Left renal pelvis (tissue), 4 donors: ENCODE measurements at places on chromosomes 5 and 9.

- no peak for DNase-seq
These were observed 36.9 kb downstream of the G3BP1 start for GRCh38 chr5:151808451-151809169.

GRCh38 chr5:111135946-111136345 lies 43.8 kb downstream of the WDR36 start:
- no peak for DNase-seq

- DNase-seq, result no peak
These were observed 25.5 kb upstream of the RUSC2 start for GRCh38 chr9:35464141-35465025.

- DNase-seq, result no peak
These were observed 1.1 kb downstream of the ECM2 start for GRCh38 chr9:92534674-92535073.

- no peak for DNase-seq
These were observed 16.4 kb upstream of the OMD start for GRCh38 chr9:92440751-92441046.

DNA sequence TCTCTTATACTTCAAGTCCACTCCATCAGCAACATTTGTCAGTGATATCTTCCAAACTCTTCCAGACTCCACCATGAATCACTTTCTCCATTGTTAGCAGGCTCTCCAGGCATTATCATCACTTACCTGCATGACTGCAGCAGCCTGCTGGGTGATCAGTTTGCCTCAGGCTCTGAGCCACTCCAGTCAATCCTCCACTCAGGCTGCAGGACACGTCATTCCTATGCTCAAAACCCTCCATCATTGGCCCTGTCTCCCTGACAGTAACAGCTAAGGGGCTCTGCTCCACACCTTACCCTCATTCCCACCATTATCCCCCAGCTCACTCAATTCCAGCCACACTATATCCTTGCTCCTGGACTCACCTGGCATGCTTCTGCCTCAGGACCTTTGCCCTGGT lies 10.7 kb downstream of the DIRAS2 start:
- DNase-seq, result no peak

GRCh38 chr5:39219437-39219836 lies at the start of gene FYB1:
FYB1 (minus strand) TSS chr5:39219563; CDS start chr5:39202960, 16,603 bp downstream.
- no peak for DNase-seq

- DNase-seq, result no peak
These were observed 20.3 kb downstream of the SLC36A3 start for GRCh38 chr5:151283120-151283825.

DNA sequence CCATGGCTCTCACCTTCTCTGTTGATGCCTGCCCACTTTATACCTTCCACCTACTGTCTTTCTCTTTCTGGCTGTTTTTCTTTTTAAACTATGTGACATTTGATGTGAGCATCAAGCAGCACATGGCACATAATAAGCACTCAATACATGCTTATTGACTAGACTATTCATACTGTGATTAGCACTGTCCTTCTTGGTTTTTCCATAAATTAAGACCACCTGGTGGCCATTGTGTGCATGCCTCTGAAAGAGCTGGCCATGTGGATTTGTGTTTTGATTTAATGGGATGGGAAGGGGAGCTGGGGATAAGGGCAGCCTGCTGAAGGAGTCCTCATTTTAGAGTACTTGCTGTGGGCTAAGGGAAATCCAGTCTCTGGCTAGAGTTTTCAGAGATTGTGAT lies 79.4 kb downstream of the ARHGEF28 start:
- no peak for DNase-seq

- DNase-seq, result no peak
These were observed 33.7 kb upstream of the ITGA1 start for GRCh38 chr5:52754051-52754450.

GRCh38 chr5:39623291-39623865 lies 198.6 kb upstream of the DAB2 start:
- DNase-seq, result no peak

DNA sequence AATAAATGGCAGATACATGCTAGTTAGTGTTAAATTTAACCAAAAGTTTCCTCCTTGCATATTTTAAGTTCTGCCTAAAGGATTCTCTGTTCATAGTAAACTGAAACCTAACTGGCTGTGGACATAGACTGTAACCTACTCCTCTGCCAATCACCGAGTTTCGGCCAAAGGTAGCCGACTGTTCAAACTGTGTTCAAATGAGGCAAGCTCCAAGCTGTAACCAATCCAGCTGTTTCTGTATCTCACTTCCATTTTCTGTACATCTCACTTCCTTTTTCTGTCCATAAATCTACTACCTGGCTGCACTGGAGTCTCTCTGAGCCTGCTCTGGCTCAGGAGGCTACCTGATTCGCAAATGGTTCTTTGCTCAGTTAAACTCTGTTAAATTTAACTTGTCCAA lies 44.1 kb downstream of the KCNV2 start:
- no peak for DNase-seq

- DNase-seq, result no peak
These were observed 2208.1 kb upstream of the WWC1 start for GRCh38 chr5:166083183-166083959.

DNA sequence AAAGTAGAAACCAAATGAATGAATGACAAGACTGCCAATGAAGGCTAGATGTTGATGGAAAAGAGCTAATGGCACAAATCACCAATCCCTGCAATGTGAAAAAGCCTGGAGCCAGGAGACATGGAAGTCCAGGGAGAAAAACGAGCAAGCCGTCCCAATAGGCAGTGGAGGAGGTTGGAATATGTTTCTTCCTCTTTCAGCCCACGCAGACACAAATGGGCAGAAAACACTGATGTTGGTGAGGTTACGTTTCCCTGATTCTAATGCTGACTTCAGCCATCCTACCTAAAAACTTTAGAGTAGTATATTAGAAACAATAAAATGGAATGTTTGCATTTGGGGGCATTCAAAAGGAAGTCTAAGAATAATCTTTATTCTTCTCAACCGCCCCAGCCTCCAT lies 23.9 kb upstream of the KIF2A start:
- DNase-seq, result no peak

DNA sequence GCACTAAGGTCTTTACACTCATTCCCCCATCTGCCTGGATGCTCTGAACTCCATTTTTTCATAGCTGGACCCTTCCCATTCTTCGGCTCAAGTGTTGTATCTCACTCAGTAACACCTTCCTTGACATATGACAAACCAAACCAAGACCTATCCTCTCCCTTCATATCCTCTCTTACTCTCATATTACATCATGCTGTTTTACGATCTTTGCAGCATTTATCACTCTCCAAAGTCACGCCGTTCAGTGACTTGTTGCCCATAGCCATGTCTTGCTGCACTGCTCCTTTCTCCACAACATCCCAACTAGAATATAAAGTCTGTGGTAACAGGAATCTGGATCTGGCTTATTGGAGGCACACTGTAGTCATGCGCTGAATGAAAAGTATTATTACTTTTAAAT lies 923.6 kb upstream of the DMAC1 start:
- no peak for DNase-seq

DNA sequence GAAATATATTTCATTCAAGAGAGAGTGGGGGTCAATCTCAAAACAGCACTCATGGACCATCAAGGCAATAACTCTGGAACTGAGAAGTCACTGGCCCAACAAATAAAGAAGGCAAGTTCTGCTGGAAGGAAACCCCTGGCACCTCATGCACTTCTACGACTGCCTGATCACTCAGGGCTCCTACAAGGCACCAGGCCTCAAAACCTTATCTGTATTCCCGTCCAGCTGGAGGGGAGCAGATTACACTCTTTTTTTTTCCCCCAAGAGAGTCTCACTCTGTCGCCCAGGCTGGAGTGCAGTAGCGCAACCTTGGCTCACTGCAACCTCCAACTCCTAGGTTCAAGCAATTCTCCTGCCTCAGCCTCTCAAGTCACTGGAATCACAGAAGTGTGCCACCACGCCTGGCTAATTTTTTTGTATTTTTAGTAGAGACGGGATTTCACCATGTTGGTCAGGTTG lies 49.9 kb downstream of the P4HA2 start:
- no peak for DNase-seq

GRCh38 chr5:93596310-93596675 lies 13.3 kb downstream of the NR2F1 start:
- no peak for DNase-seq

GRCh38 chr5:147369742-147370374 lies 135.0 kb downstream of the STK32A start:
- DNase-seq, result no peak

GRCh38 chr9:129994882-129995281 lies 48.1 kb downstream of the FNBP1 start:
- no peak for DNase-seq

DNA sequence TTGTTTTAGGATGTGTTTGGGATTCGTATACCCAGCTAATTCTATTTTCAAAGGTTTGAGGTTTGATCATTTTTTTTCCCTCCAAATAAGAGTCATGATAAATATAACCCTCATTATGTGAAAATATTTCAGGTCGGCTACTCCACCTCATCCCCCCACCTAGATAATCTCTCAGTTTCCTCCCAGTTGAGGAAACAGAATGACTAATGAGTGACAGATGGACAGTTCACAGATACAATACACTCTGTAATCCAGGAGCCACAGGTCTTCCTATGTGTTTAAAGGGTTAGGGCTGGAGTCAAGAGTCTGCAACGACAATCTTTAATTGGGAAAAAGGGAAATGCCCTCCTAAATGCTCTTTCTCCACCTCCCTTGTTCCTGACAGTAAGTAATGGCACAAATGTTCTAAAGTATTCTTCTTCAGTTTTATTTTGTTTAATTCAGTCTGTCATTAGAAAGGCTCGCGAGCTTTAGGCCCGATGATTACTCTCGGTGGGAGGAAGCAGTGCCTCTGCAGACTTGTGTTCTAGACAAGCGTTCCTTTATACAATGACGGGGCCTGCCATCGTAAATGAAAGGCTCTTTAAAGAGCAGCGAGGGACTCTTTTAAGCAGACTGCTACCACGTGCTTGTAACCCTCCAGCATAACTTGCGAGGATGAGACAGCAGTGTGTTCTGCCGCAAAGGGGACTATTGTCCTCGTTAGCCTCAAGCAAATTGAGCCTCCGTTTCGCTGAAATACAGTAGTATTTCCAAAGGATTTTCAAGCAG lies 69.0 kb downstream of the MEF2C start:
- no peak for DNase-seq

DNA sequence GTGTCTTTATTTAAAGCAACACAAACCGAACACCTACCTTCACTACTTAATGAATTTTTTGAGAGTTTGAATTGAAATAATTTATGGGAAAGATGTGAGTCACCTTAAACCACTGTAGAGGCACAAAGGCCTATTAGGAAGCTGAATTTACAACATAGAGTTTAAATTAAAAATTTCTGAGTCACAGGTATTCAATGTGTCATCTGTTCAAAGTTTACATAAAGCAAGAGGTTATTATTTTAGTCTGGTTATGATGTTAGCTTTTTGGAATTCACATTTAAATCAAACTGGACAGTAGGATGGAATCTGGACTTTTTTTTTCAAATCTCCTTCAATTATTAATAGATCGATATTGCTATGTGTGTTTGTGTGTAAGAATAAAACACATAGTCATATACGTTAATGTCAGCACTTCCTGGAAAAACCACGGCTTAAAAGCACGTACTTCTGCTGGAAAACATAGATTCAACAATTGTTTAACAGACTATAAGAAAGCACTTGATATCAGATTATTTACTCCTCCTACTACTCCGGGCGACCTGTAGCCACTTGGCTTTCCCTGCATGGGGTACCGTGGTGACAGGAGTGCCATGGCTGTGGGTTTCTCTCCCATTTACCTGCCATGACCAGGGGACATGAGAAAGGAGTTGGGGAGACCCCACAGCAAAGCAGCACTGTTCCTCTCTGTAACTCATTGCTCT lies 638.6 kb downstream of the SEMA5A start:
- no peak for DNase-seq

DNA sequence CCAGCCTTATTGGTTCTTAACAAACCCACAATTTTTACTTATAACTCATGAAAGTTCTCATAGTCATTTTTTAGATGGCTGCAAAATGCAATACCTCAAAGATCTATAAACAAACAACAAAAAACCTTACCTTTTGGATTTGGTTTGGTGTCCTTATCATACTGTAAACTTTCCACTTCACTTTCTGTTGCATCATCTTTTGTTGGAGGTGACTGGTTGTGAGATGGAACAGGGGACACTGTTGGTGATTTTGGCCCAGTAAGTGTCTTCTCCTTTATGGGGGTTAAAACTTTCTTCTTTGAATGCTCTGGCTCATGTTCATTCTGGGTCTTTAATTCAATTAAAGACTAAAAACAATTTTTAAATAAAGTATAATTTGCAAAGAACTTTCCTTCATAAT lies 33.4 kb downstream of the CEP120 start:
- DNase-seq, result no peak

DNA sequence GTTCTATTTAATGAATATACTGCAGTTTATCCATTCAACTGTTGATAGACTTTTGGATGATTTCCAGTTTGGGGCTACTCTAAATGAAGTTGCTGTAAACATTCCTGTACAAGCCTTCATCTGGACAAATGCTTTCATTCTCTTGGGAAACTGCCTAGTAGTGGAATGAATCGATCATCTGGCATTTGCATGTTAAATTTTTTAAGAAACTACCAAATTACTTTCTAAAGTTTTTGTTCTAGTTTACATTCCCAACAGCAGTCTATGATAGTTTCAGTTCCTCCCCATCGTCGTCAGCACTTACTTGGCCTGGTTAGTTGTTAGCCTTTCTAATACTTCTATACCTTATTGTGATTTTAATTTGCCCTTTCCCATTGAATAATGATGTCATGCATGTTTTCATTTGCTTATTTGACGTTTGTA lies 306.3 kb downstream of the FER start:
- no peak for DNase-seq

- DNase-seq, result no peak
These were observed 7.8 kb upstream of the MYOZ3 start for GRCh38 chr5:150653145-150653761.

DNA sequence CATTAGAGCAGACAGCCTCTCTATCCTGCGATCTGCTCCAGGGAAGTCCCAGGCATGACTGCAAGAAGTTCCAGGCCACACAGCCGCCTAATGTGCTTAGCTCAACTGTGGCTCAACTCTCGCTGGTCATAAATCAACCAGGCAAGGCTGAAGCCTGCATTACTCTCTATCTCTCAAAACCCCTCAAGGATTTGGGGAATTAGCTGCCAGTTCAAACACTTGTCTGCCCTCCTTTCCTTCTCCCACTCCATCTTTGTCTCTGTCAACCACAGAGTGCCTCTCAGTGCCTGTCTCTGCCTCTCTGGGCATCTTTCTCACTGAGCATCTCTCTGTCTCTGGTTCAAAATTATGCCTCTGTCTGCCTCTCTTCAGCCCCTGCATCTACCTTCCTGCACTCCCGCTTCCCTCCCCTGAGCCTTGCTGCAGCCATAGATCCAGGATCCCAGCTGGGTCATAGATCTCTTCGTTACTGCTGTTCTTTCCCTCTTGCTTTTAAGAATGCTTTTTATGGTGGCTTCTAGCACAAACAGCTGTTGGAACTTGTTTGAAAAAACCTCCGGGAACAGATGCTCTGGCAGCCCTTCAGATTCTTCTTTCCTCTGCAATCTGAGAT lies 27.9 kb upstream of the GALNT10 start:
- no peak for DNase-seq
